ENCODE measurements at places on chromosomes 6 and 20.

DNA sequence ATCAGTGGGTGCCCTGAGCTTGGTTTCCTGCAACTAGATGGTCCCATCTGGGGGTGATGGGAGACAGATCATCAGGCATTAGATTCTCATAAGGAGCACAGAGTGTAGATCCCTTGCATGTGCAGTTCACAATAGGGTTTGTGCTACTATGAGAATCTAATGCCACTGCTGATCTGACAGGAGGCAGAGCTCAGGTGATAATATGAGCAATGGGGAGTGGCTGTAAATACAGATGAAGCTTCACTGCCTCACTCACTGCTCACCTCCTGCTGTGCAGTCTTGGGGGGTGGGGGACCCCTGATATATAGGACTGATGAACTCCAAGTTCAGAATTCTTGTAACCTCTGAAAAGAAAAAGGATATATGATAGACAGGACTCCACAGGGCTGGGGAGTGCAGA is 108.0 kb downstream of the RIN2 start:
- DNase-seq, result no peak

DNA sequence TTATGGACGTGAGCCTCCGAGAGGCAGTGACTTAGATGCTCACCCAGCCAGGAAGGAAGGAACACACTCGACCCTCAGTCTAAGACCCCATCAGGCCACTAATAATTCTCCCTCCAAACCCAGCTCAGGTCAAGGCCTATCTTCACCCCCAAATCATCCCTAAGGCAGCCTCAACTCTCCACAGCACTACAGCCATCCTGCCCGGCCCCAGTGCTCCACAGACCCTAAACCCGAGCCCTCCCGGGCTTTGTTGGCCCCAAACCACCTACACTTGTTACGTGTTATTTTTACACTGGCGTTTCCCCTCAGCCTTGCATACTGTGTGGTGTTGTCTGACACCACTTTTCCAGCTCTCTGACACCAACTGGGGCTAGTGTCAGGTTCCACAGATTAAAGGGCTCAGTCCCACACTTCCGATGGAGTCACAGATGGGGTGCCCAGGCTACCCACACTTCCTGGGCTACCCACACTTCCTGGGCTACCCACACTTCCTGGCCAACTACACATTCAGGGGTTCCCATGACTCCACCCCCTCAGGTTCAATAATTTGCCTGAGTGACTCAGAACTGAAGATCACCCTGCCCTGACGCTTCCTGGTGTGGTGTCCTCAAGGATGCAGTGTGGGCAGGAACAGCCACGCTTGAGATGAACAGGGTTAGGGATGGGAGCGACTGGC is 25.3 kb downstream of the RBCK1 start:
- DNase-seq, result peak; percentile 54

DNA sequence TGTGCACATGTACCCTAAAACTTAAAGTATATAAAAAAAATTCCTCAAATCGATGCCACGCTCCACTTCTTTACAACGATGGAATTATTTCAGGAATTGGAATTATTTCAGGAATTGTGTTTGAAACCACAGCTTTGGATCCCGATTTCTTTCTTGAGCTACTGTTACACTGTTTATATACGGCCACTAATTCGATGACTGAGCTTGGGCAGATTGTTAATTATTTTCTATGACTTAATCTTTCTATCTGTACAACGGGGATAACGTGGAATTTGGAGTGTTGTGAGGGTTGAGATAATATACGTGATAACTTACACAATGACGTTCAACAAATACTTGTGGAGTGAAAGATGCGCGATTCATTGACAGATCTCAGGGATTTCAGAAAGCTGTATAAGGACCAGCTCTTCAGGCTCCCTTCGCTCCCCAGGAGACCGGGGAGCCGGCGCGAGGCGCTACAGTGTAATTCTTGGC is 171.3 kb downstream of the SLC16A10 start:
- no peak for DNase-seq

GRCh38 chr6:107655864-107656263 is 165.9 kb downstream of the SOBP start:
- DNase-seq, result no peak
